Fibroblast of villous mesenchyme (primary cell): ENCODE measurements at places on chromosomes 4 and X. TPM values are rescaled to one million over a fixed set of nuclear protein-coding genes. Genes with fewer than 3 reads are reported as not detected.

DNA sequence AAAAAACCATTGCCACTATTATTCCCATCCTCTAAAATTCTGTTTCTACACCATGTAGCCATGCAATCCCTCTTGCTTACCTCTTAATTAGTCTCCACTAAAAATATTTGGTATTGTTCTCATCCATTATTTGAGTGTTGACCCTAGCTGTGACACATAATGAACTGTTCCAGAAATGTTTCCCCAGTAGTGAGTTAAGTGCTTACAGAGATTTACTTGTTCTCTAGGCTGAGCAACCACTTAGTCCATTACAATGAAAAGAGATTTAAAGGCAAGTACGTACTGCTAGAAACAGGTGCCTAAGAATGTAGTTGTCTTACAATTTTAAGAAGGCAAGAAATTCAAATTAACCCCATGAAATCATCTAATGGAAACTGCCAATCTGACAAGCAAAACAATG is 112.7 kb upstream of the PTPN13 start:
- no peak for DNase-seq

- peak; percentile 85 for DNase-seq
Measured at GRCh38 chrX:110418316-110419235, 59.9 kb downstream of the RTL9 start.

DNA sequence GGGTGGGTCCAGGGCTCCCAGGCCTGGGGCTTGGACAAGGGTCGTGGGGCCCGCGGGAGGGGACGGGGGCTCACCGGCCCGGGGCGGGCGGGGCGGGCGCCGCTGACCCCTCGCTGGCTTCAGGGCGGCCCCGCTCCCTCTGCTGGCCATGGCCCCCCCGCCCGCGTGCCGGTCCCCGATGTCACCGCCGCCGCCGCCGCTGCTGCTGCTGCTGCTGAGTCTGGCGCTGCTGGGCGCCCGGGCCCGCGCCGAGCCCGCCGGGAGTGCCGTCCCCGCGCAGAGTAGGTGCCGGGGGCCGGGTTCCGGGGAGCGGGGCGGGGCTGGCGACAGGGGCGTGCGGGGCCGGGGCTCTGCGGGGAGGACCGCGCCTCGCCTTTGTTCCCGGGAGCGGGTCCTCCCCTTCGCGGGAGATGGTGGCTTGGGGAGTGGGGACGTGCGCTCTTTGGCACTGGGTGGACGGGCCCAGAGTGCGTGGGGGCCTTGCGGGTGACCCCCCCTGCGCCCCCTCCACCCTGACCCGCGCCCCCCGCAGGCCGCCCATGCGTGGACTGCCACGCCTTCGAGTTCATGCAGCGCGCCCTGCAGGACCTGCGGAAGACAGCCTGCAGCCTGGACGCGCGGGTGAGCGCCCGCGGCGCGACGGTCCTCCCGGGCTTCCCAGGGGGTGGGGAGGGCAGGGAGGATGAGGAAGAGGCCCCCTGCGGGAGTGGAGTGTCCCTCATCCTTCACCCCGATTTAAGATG is 16.8 kb upstream of the NAT8L start:
- DNase-seq = peak; percentile 8

DNA sequence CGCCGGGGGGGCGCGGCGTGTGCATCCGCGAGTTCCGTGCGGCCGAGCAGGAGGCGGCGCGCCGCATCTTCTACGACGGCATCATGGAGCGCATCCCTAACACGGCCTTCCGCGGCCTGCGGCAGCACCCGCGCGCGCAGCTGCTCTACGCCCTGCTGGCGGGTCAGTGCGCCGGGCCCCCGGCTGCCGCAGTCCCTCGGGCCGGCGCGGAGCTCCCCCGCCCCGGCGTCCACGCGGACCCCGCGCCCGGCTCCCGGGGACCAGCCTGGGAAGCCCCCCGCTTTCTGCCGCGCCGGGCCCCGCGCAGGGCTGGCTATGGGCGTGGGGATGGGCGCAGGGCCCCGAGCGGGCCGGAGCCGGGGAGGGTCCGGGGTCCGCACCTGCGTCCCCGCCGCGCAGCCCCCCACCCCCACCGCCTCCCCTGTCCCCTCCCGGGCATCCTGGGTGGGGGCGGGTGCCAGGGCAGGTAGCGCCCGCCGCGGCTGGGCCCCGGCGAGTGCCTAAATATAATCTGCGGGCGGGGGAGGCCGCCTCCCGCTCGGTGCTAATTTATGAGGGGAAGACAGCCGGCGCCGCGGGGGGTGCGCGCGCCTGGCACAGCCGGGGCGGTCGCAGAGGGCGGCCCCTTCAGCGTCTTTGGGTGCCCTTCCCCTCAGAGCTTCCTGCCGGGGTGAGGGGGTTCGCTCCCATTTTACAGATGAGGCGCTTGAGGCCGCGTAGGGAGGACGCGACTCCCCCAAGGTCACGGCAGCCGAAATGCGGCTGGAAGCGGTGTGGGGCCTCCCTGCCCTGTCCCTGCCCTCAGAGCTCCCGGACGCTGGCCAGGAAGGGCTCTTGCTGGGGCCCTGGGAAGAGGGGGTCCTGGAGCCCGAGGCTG is 837 bp downstream of the NAT8L start:
- DNase-seq = peak; percentile 6

GRCh38 chr4:8772499-8773123 is 99.0 kb downstream of the HMX1 start:
- DNase-seq = no peak

GRCh38 chr4:81199831-81200230 is 15.2 kb downstream of the PRKG2 start:
- no peak for DNase-seq

DNA sequence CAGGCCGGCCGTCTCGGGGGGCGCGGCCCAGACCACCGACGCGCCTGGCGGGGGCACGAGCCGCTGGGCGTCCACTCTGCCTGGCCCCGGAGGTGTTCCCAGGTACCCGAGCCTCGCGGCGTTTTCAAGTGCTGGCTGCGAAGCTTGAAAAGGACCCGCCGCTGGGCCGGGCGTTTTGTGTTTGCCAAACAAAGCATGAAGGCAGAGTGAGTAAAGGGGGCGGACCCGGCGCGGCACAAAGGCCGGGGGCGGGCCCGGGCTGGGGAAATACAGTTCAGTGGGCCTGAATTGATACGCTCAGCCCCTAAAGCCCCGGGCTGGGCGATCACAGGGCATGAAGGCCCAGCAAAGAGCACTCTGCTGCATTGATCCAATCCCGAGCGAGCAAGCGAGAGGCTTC is 65.4 kb downstream of the SOX3 start:
- DNase-seq = no peak

- DNase-seq = no peak
Measured at GRCh38 chrX:133570549-133570948, 155.3 kb upstream of the GPC4 start.

DNA sequence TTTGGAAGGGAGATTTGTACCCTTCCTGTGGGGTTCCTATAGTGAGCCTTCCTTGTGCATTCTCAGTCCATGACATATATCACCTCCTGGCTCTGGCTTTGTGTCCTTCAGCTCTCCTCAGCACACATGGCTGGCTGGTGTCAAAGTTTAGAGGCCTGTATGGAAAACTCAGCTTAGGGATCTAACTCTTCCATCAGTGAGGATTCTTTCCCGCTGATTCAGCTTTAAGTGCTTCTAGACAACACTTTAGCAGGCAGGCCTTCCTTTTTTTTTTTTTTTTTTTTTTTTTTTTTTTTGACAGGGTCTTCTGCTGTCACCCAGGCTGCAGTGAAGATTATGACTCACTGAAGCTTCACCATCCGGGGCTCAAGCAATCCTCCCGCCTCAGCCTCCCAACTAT is 84.2 kb downstream of the NPNT start:
- DNase-seq = no peak

GRCh38 chr4:149706942-149707341 is 108.7 kb downstream of the IQCM start:
- no peak for DNase-seq

DNA sequence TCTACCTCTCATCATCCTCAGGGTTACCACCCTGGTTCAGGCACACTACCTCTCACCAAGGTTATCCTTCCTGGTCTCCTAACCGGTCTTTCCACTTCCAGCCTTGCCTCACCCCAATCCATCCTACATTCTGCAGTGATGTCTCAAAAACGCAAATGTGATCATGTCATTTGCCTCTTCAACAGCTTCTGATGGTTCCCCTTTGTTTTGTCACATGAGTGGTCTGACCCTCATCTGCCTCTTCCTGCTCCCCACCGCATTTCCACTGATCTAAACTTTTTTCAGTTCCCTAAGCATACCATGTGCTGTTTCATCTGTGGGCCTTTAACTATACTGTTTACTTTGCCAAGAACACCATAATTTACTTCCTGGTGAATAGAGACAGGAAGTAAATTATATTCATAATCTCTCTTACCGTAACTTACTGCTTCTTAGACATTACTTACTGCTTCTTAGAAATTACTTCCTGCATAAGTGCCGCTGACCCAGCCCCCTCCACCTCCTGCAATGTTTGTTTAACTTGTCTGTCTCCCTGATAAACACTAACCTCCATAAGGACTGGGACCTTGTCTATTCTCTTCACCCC is 27.1 kb upstream of the NSUN7 start:
- no peak for DNase-seq

The SUPT20HL1 gene
- total RNA-seq = not detected in 2 replicates

The UGT8 gene
- 0.32 and 0.86 TPM in 2 replicates for total RNA-seq

The TRAM1L1 gene
- 2.6 and 3.0 TPM in 2 replicates for total RNA-seq

The SMIM31 gene
- not detected in 2 replicates for total RNA-seq

The ARHGEF6 gene
- 7.7 and 12.5 TPM in 2 replicates for total RNA-seq
